G401 (cell line): ENCODE measurements at places on chromosomes 7 and 10.

GRCh38 chr10:77879065-77879464 lies 47.5 kb downstream of the DLG5 start:
- no peak for DNase-seq

DNA sequence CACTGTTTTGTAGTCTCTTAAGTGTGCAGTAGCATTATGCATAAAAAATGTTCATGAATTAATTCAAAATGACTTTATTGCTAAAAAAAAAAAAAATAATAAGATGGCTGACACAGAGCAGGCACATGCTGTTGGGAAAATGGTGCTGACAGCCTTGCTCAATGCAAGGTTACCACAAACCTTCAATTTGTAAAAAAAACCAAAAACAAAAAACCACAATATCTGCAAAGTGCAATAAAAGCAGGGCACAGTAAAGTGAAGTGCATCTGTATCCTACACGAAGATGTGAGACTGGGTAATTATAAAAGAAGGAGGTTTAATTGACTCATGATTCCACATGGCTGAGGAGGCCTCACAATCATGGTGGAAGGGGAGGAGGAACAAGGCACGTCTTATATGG lies 185.8 kb downstream of the USP6NL start:
- no peak for DNase-seq

DNA sequence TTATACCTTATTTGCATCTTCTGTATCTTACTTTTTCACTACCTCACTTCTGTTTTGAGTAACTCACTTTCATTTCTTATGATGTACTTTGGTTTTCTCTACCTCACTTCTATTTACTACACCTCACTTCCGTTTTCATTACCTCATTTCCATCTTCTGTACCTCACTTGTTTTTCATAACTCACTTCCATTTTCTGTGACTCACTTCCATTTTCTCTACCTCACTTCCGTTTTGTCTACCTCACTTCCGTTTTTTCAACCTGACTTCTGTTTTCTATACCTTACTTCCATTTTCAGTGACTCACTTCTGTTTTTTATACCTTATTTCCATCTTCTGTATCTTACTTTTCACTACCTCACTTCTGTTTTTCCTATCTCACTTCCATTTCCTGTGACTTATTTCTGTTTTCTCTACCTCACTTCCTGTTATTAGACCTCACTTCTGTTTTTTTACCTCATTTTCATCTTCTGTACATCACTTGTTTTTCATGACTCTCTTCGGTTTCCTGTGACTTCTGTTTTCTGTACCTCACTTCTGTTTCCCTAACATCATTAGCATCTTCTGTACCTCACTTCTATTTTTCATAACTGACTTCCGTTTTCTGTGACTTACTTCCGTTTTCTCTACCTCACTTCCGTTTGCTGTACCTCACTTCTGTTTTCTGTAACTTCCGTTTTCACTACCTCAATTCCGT lies 493.1 kb upstream of the AKR1E2 start:
- no peak for DNase-seq

DNA sequence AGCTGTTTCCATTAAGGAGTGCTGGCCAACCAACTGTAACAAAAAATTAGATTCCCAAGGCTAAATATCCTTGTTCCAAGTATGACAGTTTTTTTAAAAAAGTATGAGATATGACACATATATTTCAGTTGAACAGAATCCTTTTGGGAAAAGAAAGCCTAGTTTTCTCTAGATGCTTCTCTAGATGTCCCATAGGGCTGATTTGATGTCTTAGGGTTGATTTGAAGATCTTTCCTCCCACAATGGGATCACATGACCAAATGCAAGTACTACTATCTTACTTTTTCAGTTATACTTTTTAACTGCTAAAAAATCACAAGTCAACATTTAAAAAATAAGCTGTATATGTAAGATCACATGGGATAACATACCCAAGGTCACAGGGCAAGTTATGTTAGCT lies 3.7 kb downstream of the NAMPT start:
- DNase-seq: no peak

DNA sequence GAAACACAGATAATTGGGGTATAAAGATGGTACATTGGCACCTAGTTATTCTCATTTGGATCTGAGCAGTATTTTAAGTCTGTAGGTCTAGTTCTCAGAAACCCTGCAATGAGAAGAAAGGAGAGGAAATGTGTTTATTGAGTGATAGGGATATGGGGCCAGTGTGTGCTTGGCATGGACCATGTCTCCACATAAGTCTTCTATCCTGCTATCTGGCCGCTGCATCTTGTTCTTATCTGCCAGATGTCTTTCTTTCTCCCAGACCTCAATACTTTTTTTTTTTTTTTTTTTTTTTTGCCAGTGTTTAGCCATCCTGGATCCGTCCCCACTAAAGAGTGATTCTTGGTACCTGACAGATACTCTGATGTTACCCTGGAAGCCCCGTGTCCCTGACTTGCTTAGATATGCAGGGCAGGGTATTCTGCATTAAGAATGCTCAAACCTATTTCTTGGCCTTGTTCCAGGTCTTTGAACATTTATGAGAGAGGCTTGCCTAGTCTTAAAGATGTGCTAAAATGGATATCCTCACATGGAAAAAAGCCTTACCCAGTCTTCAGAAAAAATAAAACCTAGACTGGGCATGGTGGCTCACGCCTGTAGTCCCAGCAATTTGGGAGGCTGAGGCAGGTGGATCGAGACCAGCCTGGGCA lies 10.0 kb downstream of the MTURN start:
- DNase-seq: no peak

DNA sequence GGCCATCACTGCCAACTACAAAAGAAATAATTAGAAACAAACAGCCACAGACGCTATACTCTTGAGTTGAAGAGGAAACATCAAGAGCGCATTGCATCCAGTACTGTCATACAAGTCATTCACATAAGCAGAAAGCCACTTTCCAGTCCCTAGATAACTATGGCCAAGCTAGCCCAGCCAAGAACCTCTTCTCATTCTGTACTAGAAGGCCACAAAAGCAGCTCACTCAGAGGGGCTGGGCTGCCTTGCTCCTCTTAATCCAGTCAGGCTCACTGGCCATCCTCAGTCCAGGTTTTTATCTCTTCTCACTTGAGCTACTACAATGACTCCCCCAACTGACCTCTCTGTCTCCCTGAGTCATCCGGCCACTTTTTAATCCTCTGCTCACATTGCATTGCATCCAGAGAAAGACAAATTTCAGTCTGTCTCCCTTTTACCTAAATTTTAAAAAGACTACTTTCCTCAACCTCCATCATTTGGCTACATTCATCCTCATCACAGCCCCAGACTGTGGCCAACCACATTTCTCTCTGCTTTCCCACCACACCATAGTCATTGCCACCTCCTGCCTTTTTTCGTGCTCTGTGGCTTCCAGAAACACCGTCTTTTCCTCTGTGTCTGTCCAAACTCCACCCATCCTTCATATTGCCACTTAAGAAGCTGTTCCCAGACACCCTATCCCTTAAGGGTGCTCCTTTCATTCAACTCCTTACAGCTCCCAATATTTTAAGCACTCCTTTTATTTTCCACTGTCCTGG lies 25.0 kb downstream of the PPP1R3C start:
- DNase-seq: no peak

DNA sequence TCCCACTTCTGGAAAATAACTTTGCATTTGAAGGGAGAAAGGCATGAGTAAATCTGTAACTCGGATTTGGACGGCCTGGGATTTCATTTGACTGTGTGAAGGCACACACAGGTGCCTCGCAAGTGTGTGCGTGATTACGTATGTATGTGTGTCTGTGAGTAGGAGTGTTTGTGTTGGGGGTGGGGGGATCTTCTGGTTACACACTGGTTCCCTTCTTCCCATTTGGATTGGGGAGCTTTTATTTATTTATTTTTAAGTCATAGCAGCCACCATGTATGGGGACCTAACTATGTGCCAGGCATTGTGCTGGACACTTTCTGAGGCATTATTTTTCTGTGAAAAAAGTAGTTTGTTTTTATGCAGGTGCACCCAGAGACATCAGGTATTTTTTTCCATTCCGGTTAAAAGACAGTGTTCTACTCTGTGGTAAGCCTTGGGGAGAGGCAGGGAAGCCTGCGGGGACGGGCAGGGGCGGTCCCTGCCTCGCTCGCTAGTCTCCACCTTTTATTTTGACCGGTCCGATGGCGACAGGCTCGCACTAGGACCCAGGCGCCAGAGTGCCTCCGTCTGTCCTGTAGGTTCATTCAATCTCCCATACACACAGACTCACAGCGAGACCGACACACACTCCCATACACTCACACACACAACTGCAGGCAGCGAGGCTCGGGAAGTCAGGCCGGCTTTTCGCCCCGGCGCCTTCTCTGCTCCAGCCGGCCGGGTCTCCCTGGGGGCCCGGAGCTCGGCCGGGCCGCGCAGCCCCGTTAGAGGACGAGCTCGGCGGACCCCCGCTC lies at the start of gene MXI1:
Gene MXI1 (plus strand): TSS at position 595 of the 794 bp plus-strand sequence. CDS start 204 bp downstream, outside the sequence.
- peak; percentile 94 for DNase-seq
